Hepatocyte (in vitro differentiated cells): ENCODE measurements at places on chromosomes 1 and 21. TPM values are rescaled to one million over a fixed set of nuclear protein-coding genes. Genes with fewer than 3 reads are reported as not detected.
A peak's percentile ranks its signal among the peaks of the same experiment; 100 is the strongest.

Gene ARHGAP29
- 22.3 and 22.4 TPM in 2 replicates for total RNA-seq

Gene ST6GALNAC5
- total RNA-seq = 3.6 TPM in 2 replicates

Gene SYCP1
- total RNA-seq = not detected in 2 replicates

Gene CLEC20A
- not detected in 2 replicates for total RNA-seq

Gene FAAP20
- total RNA-seq = 24.9 and 36.6 TPM in 2 replicates

Gene GJA5
- total RNA-seq = 6.0 and 12.4 TPM in 2 replicates

Gene RPL11
- total RNA-seq = 828 and 862 TPM in 2 replicates

Gene OR2L5
- total RNA-seq = not detected in 2 replicates

Gene SAMSN1
- total RNA-seq = 1.2 and 1.7 TPM in 2 replicates

Gene VWA5B1
- total RNA-seq = 0.24 and 0.33 TPM in 2 replicates

Gene C1orf87
- total RNA-seq = not detected in 2 replicates

GRCh38 chr1:240001177-240001740 lies 90.4 kb upstream of the FMN2 start:
- no peaks in the 10 kb centered on the region for H3K4me1 ChIP-seq
- no peak overlapping the region for H3K4me3 ChIP-seq
- H3K27ac ChIP-seq = no peak overlapping the region
- no peak for DNase-seq

DNA sequence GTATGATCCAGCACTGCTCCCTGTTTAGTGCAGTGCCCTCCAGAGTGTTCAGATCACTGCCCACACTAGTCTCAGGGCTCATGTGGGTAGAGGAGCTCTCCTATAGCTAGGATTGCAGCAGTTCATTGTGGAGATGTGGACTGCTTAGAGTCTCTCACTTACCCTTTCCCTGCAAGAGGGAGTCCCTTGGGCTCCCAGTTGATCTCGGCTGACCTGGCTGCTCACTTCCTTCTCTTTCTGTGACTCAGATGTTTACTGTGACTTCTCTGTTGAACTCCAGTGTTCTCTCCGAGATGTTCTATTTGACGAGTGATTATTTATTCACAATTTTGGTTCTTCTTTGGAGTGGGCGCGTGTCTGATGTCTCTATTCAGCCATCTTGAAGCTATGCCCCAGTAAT lies 141.9 kb downstream of the PTBP2 start:
- no peak overlapping the region for H3K4me3 ChIP-seq
- H3K36me3 ChIP-seq = no peaks in the 10 kb centered on the region
- no peak overlapping the region for H3K27ac ChIP-seq
- H3K27me3 ChIP-seq = no peaks in the 10 kb centered on the region
- no peak for DNase-seq

GRCh38 chr1:14926229-14926628 lies 227.3 kb upstream of the TMEM51 start:
- H3K4me3 ChIP-seq = no peak overlapping the region
- peaks cover 40% of the 10 kb centered on the region for H3K4me1 ChIP-seq
- no peak overlapping the region for H3K27ac ChIP-seq
- H3K36me3 ChIP-seq = no peaks in the 10 kb centered on the region
- no peak for DNase-seq

DNA sequence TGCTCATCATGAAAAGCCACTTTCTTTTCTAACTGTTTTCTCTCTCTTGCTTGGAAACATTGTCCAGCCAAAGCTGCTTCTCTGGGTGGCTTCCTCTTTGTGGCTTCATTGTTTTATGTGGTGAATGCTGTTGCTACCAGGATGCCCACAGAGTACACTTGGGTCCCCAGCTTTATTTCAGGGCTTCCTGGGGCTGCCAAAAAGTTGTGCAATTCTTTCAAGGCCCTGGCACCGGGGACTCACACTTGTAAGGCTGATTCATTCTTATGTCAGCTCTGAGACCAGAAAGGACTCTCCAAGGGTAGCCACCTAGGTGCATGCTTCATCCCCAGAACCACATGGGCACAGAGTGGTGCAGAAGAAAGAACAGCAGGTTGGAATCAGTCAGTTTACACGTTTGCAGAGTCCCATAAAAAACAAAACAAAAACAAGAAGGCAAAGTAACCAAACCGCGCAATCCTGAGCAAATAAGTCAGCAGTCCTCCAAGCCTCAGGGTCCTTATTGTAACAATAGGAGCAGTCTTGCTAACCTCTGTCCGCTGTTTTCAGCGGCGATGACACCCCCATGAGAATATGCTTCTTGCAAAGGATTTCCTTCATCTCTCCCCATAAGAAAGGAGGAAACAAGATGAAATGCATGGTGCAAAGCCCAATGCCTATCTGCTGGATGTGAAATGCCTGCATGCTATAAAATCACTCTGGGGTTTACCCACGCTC lies 89.9 kb upstream of the SSX2IP start:
- no peaks in the 10 kb centered on the region for H3K36me3 ChIP-seq
- H3K27me3 ChIP-seq = no peaks in the 10 kb centered on the region
- no peak overlapping the region for H3K4me3 ChIP-seq
- no peak for DNase-seq

- H3K4me3 ChIP-seq = no peak overlapping the region
- peaks cover 6% of the 10 kb centered on the region for H3K27me3 ChIP-seq
- no peak overlapping the region for H3K27ac ChIP-seq
- H3K4me1 ChIP-seq = peaks cover 4% of the 10 kb centered on the region
- DNase-seq = no peak
These were observed 27.8 kb downstream of the CBR1 start for GRCh38 chr21:36097427-36098181.

GRCh38 chr1:230011333-230012092 lies 55.5 kb upstream of the GALNT2 start:
- no peak overlapping the region for H3K4me3 ChIP-seq
- no peaks in the 10 kb centered on the region for H3K4me1 ChIP-seq
- no peaks in the 10 kb centered on the region for H3K36me3 ChIP-seq
- H3K27ac ChIP-seq = no peak overlapping the region

- DNase-seq = no peak
- no peak overlapping the region for H3K4me3 ChIP-seq
- H3K27ac ChIP-seq = no peak overlapping the region
- H3K27me3 ChIP-seq = no peaks in the 10 kb centered on the region
- H3K4me1 ChIP-seq = no peaks in the 10 kb centered on the region
These were observed 1407.2 kb downstream of the MRPL39 start for GRCh38 chr21:24200052-24200451.

DNA sequence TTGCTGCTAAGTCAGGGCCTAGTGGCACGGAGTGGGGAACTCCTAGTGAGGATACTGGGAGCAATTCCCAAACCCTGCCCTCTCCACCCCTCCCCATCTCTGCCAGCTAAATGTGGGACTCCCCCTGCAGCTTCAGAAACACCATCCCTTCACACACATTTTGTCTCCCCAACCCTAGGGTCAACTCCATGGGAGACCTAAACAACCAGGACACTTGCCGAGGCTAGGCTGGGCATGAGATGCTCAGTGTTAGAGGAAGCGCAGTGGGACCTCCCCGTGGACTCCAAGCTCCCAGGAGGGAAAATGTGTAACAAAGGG lies 1.5 kb downstream of the RNF186 start:
- no peak for DNase-seq
- peaks cover 19% of the 10 kb centered on the region for H3K4me1 ChIP-seq
- H3K36me3 ChIP-seq = no peaks in the 10 kb centered on the region
- H3K27me3 ChIP-seq = no peaks in the 10 kb centered on the region
- H3K4me3 ChIP-seq = no peak overlapping the region

DNA sequence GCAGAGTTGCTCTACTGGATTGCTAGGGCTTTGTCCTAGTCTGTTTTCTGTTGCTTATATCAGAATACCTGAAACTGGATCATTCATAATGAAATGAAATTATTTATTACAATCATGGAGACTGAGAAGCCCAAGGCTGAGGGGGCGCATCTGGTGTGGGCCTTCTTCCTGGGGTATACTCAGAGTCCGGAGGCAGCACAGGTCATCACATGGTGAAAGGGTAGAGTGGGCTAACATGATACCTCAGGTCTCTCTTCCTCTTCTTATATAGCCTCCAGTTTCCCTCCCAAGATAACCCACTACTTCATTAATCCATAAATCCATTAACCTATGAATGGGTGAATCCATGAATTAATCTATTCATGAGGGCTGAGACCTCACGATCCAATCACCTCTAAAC lies 667.6 kb upstream of the NCAM2 start:
- no peaks in the 10 kb centered on the region for H3K4me1 ChIP-seq
- H3K27ac ChIP-seq = no peak overlapping the region
- H3K4me3 ChIP-seq = no peak overlapping the region

DNA sequence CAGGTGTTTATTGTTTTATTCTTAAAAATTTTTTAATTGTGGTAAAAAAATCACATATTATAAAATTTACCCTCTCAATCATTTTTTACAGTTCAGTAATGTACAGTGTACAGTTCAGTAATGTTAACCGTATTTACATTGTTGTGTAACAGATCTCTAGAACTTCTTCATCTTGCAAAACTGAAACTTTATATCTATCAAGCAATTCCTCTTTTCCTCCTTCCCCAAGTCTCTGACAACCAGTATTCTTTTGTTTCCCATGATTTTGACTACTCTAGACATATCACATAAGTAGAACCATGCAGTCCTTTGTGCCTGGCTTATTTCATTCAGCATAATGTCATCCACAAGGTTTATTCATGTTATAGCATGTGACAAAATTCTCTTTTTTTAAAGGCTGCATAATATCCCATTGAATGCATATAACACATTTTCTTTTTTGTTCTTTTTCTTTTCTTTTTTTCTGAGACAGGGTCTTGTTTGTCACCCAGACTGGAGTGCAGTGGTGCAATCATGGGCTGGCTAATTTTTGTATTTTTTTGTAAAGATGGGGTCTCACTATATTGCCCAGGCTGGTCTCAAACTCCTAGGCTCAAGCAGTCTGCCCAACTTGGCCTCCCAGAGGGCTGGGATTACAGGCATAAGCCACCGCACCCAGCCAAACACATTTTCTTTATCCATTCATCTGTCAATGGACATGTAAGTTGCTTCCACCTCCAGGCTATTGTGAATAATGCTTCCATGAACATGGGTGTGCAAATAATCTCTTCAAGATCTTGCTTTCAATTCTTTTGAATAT lies 17.2 kb upstream of the RCSD1 start:
- H3K36me3 ChIP-seq = no peaks in the 10 kb centered on the region
- H3K4me3 ChIP-seq = no peak overlapping the region
- H3K4me1 ChIP-seq = no peaks in the 10 kb centered on the region
- H3K27me3 ChIP-seq = no peaks in the 10 kb centered on the region
- H3K27ac ChIP-seq = no peak overlapping the region

- DNase-seq = peak; percentile 68
- H3K27me3 ChIP-seq = no peaks in the 10 kb centered on the region
- H3K27ac ChIP-seq = peak overlapping the region; percentile 97
- peak overlapping the region; percentile 93 for H3K4me3 ChIP-seq
- peaks cover 14% of the 10 kb centered on the region for H3K4me1 ChIP-seq
These were observed 758 bp downstream of the PTBP2 start for GRCh38 chr1:96722161-96722922.

- H3K27ac ChIP-seq = peak overlapping the region; percentile 78
- no peaks in the 10 kb centered on the region for H3K27me3 ChIP-seq
- peak; percentile 52 for DNase-seq
- H3K4me1 ChIP-seq = peaks cover 49% of the 10 kb centered on the region
- H3K36me3 ChIP-seq = no peaks in the 10 kb centered on the region
- no peak overlapping the region for H3K4me3 ChIP-seq
These were observed 3.0 kb downstream of the TENT5B start for GRCh38 chr1:27009601-27010197.

GRCh38 chr1:172107316-172107975 lies 266.1 kb downstream of the DNM3 start:
- no peak for DNase-seq
- no peak overlapping the region for H3K4me3 ChIP-seq
- H3K27me3 ChIP-seq = no peaks in the 10 kb centered on the region
- H3K27ac ChIP-seq = no peak overlapping the region
- no peaks in the 10 kb centered on the region for H3K36me3 ChIP-seq
- peaks cover 4% of the 10 kb centered on the region for H3K4me1 ChIP-seq

DNA sequence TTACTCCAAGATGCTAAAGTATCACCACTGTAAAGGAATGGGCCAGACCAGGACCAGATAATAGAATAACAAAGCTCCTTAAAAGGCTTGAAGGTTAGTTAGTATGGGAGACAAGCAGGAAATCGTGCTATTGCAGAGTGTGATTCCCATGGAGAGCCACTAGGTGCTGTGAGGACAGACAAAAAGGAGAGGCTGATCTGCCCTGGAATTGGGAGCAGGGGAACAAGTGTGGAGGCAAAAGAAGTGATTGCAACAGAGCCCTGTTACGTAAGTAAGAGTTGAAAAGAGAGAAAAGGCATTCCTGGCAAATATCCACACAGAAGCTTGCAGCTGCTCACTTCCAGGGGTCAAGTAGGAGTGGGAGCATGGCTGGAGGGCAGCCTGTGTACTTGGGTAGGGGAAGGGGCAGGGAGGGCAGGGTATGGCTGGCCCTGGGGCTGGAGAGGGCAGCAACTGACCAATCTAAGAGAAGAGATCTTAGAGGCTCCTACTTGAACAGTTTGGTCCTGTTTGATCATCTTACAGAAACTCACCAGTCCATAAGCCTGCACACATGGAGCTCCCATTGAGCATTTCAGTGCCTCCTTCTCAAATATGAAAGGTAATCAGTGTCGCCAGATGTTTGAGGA lies 207.7 kb upstream of the GJB5 start:
- no peak overlapping the region for H3K27ac ChIP-seq
- DNase-seq = peak; percentile 30
- H3K36me3 ChIP-seq = no peaks in the 10 kb centered on the region
- H3K4me1 ChIP-seq = no peaks in the 10 kb centered on the region
- no peaks in the 10 kb centered on the region for H3K27me3 ChIP-seq

- H3K27ac ChIP-seq = peak overlapping the region; percentile 61
- no peaks in the 10 kb centered on the region for H3K36me3 ChIP-seq
- no peaks in the 10 kb centered on the region for H3K27me3 ChIP-seq
- H3K4me1 ChIP-seq = peaks cover 12% of the 10 kb centered on the region
These were observed 537.8 kb downstream of the SMYD3 start for GRCh38 chr1:245969283-245969682.

GRCh38 chr1:155526356-155526755 lies 36.2 kb downstream of the ASH1L start:
- no peak for DNase-seq
- no peaks in the 10 kb centered on the region for H3K36me3 ChIP-seq
- H3K4me1 ChIP-seq = no peaks in the 10 kb centered on the region

DNA sequence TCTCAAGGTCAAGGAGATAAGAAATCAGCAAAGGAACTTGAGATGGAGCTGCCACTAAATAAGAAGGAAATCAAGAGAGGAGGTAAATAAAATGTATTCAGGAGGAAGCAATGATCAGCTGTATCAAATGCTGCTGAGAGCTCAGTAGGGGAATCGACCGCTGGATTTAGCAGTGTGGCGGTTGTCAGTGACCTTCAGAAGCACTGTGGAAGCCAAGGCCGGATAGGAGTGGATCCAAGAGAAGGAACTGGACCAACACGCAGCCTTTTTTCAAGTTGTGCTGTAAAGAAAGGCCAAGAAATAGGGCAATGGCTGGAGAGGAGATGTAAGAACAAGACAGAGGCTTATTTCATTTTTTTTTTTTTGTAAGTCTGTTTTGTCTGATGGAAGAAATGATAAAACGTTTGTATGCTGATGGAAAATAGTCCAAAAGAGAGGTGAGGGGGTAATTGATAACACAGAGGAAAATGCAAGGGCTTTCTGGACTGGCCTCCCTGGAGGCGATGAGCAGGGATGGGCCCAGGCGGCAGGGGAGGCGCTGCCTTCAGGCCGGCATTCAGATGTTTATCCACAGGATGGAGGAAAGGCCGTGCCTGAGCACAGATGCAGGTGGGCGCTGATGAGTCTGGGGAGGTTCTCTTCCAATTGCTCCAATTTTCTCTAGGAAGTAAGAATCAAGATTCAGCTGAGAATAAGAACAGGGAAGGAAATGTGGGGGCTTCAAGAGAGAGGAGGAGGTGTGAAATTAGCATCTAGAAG lies 17.5 kb upstream of the FAM43B start:
- H3K27ac ChIP-seq = no peak overlapping the region
- no peaks in the 10 kb centered on the region for H3K36me3 ChIP-seq
- no peak for DNase-seq
